ENCODE measurements at places on chromosomes 5 and 9. TPM values are rescaled to one million over a fixed set of nuclear protein-coding genes. Genes with fewer than 3 reads are reported as not detected.

The ENTPD2 gene
- total RNA-seq, result not detected

The NR2F1 gene
- total RNA-seq, result not detected

The MLANA gene
- total RNA-seq, result not detected

DNA sequence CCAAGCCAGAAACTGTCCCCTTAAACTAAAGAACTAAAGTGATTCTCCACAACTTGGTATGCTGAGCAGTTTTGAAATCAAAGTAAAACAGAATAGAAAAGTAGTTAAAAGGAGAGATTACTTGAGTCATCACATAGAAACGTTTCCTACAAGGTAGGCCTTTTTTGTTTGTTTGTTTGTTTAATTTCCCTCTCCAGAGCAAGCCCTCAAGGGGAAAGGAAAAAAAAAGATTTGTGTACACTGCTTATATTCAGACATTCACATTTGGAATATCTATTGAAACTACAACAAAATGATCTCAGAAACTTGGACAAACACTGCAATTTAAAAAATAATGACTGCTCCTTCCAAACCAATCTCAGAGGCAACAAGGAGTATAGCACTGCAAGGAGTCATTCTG lies 304.7 kb upstream of the NREP start:
- H3K4me3 ChIP-seq, result no peak overlapping the region
- H3K27me3 ChIP-seq, result peaks cover 6% of the 10 kb centered on the region
- H3K27ac ChIP-seq, result no peak overlapping the region
- H3K4me1 ChIP-seq, result no peaks in the 10 kb centered on the region
- no peak for DNase-seq
- no peaks in the 10 kb centered on the region for H3K36me3 ChIP-seq

DNA sequence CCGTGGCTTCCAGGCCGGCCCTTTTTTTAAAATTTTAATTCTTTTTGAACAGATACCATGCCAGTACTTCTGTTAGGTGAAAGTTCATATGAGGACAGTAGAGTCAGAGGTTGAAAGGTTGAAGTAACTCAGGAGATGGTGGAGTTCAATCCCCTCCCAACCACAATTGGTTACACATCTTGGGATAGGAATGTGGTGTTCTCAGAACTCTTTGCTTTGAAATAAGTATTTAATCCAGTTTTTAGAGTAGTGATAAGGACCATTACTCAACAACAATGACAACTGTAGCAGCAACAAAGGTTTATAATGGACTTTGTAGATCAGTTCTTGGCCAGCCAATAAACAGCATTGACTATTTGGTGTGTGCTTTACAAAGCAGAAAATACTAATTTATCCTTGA lies 116.0 kb downstream of the ARHGAP26 start:
- H3K27ac ChIP-seq, result no peak overlapping the region
- H3K4me3 ChIP-seq, result no peak overlapping the region
- no peaks in the 10 kb centered on the region for H3K36me3 ChIP-seq
- no peaks in the 10 kb centered on the region for H3K27me3 ChIP-seq

GRCh38 chr9:9498846-9499245 lies 1114.0 kb downstream of the PTPRD start:
- H3K36me3 ChIP-seq, result no peaks in the 10 kb centered on the region
- H3K27me3 ChIP-seq, result no peaks in the 10 kb centered on the region
- DNase-seq, result no peak
- no peaks in the 10 kb centered on the region for H3K4me1 ChIP-seq
- H3K27ac ChIP-seq, result no peak overlapping the region
- no peak overlapping the region for H3K4me3 ChIP-seq

DNA sequence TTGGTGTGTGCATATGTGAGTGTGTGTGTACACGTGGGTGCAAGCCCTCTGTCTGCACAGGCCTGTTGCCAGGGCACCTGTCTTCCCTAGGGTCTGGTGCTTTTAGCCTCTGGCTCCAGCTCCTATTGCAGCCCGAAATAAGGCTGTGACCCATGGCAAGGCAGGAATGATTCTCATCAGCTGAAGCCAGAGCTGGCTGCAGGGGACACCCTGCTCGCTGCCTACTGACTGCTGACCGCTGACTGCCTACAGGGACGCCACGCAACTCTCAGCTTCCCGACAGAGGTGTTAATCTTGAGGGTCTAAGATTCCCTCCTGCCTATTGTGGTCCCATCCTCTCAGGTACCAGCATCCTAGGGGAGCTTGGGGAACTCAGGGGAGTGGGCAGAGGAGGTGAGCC lies at the start of gene MYOZ3:
Gene MYOZ3 (plus strand): TSS at position 166 of the 400 bp plus-strand sequence. CDS start 1,691 bp downstream, outside the sequence.
- no peak within 1 kb of the TSS for H3K4me3 ChIP-seq
- no peaks in the 10 kb centered on the region for H3K36me3 ChIP-seq
- peaks cover 7% of the 10 kb centered on the region for H3K4me1 ChIP-seq
- H3K27ac ChIP-seq, result no peak within 1 kb of the TSS
- DNase-seq, result no peak

DNA sequence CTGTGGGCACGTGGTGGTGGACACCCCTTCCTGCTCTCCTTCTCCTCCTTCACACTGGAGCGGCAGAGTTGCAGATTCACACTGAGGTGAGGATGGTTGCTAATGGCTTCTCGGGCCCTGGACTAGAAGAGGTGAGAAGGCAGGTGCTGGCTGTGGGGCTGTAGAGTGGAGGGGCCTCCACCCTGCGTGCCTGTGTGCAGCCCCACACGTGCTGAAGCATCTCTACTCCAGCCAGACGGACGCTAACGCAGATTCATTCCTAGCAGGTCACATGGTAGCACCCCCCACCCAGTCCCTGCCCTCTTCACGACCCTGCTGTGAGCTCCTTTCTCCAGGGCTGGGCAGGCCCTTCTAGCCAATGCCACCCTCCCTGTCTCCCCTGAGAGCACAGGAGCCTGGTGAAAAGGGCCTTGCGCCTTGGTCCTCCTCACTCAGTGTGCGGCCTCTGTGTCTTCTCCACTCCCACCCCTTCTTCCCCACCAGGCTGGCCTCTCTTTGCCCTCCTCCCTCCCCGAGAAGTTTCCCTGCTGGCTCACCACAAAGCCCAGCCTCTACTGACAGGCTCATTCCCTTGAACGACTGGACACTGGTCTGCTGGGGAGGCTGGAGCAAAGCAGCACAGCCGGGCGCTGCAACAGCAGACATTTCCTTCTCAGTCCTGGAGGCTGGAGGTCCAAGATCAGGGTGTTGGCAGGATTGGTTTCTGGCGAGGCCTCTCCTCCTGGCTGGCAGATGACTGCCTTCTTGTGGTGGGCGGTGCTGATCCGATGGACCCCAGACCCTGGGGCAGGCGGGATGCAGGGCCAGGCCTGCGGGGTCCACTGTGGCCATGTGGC lies 14.2 kb downstream of the CACNA1B start:
- H3K27me3 ChIP-seq, result no peaks in the 10 kb centered on the region
- no peaks in the 10 kb centered on the region for H3K4me1 ChIP-seq
- H3K27ac ChIP-seq, result no peak overlapping the region
- no peaks in the 10 kb centered on the region for H3K36me3 ChIP-seq

- peaks cover 43% of the 10 kb centered on the region for H3K4me1 ChIP-seq
- H3K4me3 ChIP-seq, result no peak overlapping the region
- no peak for DNase-seq
- H3K27me3 ChIP-seq, result no peaks in the 10 kb centered on the region
- H3K27ac ChIP-seq, result no peak overlapping the region
Observed at GRCh38 chr5:40428126-40428525, 251.6 kb upstream of the PTGER4 start.

DNA sequence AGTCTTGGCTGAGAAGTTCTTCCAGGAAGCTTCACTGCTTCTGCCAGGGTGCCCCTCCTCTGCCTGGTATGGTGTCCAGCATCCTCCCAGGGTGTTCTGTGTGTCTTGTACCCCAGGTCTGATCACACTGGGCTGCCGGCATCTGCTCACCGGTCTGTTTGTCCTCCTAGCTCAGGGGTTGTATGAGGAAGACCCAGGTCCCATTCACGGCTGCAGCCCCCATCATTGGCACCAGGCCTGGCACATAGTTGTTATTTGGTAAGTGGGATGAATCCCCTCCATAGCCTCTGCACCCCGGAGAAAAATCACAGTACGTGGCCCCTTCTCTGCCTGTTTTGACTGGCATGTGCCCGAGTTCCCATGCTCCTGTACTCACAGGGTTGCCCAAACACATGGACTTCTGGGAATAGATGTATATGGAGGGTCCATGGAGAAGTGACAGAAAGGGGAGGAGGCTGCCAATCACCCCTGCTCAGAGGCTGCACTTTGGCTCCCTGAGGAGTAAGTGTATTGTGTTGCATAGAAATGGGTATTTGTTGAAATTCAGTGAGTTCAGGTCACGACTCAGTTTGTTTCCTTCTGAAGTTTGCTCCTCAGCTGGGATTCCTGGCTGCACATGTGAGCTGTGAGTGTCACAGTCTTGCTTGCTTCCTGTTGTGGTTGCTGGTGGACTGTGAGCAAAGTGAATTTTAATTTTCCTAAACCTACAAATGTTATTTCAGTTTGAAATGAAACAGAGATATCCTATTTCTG lies 96.2 kb downstream of the HSPA4 start:
- no peak overlapping the region for H3K4me3 ChIP-seq
- H3K27me3 ChIP-seq, result no peaks in the 10 kb centered on the region
- no peaks in the 10 kb centered on the region for H3K36me3 ChIP-seq
- DNase-seq, result no peak
- peaks cover 15% of the 10 kb centered on the region for H3K4me1 ChIP-seq
- no peak overlapping the region for H3K27ac ChIP-seq

Measured in activated T-helper 1 cell treated with anti-CD3 and anti-CD28 coated beads, Interleukin-12 subunit alpha, Interleukin-12 subunit beta, Interleukin-2, Interleukin-4 antibody, amounts not matched to agents 30 ng/mL and 10 ng/mL and 1 ng/mL, durations not matched to agents 14 hours and 24 hours and 36 hours (primary cell).